ENCODE measurements at places on chromosomes 3 and 15.

- DNase-seq, result peak; percentile 64
These were observed 9.1 kb downstream of the GHRL start for GRCh38 chr3:10283638-10284037.

GRCh38 chr3:100001526-100002270, 112.6 kb downstream of the FILIP1L start:
- no peak for DNase-seq

DNA sequence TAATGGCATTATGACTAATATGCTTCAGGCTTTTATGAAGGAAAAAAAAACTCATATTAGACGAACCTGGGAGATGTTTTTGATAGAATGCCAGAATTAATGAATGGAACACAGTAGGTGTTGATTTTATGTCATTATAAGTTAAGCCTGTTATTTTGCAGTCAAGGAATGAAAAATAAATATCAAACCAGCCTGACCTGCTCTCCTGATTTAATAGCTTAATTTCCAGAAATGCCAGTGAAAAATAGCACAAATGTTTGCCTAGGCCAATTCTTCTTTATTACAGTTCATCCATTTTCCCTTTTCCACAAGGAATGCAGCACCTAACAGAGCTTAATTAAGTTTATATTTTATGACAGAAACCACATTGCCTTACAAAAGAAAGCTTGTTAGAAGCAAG, 292.0 kb downstream of the TBL1XR1 start:
- no peak for DNase-seq

GRCh38 chr3:50248387-50248786, 12.4 kb downstream of the GNAI2 start:
- DNase-seq, result no peak

DNA sequence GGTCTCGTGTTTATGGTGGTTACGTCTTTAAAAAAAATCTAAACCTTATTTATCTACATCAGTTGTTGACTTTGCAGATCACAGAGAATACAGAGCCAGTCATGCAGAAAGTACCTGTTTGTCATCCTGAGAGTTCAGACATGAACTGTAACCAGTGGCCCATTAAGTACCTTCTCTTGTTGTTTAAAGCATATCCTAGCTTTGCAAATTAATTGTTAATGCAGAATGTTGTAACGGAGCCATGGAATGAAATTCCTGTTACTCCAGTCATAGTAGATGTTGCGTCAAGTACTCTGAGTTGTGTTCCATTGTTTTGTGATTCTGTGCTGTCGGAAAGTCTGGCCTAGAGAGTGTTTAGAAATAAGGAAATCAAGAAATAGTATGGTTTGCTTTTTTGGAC, 205.2 kb downstream of the RBMS3 start:
- no peak for DNase-seq

- DNase-seq, result peak; percentile 10
These were observed 36.5 kb downstream of the ANAPC13 start for GRCh38 chr3:134449277-134449676.

GRCh38 chr3:192920411-192920810, 2.8 kb upstream of the MB21D2 start:
- DNase-seq, result no peak

- no peak for DNase-seq
These were observed 19.2 kb upstream of the ITPKA start for GRCh38 chr15:41474436-41474835.

GRCh38 chr3:60588806-60589205, 662.4 kb downstream of the FHIT start:
- no peak for DNase-seq

GRCh38 chr15:45157974-45158373, 28.2 kb downstream of the DUOX1 start:
- no peak for DNase-seq

DNA sequence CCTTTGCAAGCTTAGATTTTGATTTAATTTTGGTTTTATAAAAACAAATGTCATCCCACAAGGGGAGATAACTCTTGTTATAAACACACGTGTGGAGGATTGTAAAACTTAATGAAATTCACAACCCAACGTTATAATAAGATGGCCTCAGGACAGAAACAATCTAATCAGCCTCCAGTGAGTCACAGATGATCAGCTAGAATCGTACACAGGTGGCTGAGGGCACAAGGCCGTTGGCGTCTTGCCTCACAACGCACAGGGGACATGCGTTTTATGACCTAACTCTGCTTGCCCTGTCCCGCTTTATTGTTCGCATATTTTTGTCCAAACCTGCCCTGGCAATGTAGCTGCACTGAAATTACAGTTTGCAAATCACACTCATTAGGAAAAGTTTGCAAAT, 121.9 kb upstream of the PDZRN3 start:
- DNase-seq, result no peak

DNA sequence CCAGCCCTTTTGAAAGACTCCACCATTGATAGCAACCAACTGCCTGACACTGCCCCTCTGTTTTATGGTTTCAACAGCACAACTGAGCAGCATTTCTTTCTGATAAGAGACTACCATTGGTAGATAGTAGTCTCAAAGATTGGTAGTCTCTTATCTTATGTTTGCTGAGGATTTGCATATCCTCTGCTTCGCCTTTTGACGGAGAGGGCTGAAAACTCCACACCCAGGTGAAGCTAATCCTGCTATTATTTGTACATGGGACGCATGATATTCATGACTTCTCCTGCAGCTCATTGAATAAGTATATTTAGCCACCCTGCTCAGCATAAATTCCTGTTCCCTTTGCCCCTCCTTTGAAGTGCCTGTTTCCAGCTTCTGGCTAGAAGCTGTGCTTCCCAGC, 119.4 kb upstream of the STRIT1 start:
- no peak for DNase-seq
